ENCODE measurements at places on chromosomes 11 and 22.

DNA sequence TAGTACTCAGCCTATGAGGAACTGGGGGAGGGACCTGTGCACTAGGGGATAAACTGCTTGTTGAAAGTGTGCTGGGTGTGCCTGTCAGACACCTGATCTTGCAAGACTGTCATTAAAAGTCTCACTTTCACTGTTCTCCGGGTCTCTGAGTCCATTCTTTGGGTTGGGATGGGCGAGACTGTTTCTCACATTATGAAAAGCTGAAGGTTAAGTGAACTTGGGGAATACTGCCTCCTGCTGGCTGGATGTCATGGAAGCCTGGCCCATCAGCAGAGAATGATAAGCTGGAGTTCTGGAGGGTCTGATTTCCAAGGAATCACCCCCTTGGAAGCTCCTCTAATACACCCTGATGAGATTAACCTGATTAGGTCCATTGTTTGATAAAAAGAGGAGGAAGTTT is 9.0 kb upstream of the VPREB1 start:
- peak; percentile 11 for DNase-seq

DNA sequence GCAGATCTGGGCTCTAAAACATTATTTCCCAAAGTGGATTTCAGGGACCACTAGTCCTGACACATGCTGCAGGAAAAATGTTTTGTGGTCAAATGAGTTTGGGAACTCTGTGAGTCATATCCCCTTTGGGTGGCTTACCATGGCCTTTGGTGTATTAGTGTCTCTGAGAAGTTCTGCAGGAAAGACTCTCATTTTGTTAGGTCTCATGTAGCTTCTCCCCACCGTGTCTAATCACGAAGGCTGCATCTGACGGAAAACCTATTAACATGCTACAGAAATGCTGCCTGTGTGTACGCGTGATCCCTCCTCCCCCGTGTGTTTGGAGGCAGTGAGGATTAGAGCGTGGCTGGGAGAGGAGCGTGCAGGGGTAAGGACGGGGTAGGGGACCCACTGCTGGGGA is 191.7 kb downstream of the ST3GAL4 start:
- no peak for DNase-seq

- no peak for DNase-seq
These were observed 10.4 kb upstream of the HSPA8 start for GRCh38 chr11:123072332-123072761.

GRCh38 chr11:8533332-8533731 is 60.7 kb downstream of the STK33 start:
- no peak for DNase-seq

GRCh38 chr22:31604137-31604705 is 57.8 kb downstream of the PISD start:
- DNase-seq = no peak

GRCh38 chr11:65169164-65169641 is 830 bp upstream of the SPDYC start:
- DNase-seq = no peak

- no peak for DNase-seq
These were observed 312.6 kb downstream of the C11orf87 start for GRCh38 chr11:109734566-109734965.

- no peak for DNase-seq
These were observed 194.0 kb downstream of the CASP12 start for GRCh38 chr11:104704146-104704830.

DNA sequence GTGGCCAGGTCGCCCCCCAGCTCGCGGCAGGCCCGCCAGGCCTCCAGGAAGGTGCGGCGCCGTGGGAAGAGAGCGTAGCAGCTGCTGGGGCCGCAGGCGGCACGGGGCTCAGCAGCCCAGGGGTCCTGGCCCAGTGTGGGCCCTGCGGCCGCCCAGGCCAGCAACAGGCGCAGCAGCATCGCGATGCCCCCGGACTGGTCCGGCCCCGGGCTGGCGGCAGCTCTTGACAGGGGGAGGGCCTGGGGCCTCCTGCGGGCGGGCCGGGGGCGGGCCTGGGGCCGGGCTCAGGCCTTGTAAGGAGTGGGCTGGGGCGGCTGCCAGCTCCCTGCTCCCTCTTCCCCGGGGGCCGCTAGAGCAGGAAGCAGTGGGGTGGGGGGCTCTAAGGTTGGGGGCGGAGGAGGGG is at the start of gene CD248:
Gene CD248 (minus strand): TSS at position 196 of the 403 bp plus-strand sequence. CDS start 17 bp downstream, at position 179.
- no peak for DNase-seq

DNA sequence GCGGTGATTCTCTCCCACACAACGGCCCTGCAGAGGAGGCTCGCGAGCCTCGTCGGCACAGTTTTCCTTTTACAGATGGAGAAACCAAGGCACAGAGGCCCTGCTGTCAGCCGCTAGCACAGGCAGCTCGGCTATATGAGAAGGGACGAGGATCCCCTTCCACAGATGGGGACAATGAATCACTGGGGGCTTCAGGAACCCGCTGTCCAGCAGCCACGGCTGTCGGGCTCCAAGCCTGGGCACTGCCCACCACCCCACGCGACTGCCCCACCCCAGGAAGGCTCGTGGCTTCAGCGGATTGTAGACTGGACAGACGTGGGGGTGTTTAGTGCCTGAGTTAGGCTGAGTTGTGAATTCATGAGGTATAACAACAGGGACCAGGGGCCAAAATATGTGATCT is 17.2 kb upstream of the FGF3 start:
- DNase-seq = no peak

DNA sequence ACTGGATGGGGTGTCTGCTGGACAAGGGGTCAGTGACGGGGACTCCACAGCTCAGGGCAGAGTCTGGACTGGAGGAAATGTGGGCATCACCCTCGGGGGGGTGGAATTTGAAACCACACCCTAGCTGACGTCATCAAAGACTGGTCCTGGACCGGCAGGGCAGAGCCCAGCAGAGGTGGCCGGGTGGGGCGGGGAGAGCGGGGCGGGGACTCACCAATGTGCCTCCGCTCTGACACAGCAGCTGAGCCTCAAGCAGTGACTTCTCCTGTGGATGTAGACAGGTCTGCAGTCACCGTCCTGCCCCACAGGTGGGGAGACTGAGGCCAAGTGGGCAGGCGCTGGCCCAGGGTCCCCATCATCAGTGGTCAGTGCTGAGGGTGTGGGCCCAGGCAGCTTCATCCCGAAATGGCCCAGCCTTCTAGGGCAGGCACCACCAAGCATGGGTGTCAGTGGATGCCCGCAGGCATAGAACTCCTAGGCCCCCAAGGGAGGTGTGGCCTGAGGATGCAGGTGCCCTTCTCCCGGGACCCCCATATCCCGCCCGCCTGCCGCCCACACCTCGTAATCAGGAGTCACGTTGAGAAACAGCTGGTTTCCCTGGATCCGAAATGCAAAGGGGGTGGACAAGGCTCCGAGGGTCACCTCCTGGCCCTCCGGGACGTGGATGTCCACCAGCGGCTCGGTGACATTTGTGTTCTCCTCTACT is 603 bp downstream of the CDHR5 start:
- no peak for DNase-seq

DNA sequence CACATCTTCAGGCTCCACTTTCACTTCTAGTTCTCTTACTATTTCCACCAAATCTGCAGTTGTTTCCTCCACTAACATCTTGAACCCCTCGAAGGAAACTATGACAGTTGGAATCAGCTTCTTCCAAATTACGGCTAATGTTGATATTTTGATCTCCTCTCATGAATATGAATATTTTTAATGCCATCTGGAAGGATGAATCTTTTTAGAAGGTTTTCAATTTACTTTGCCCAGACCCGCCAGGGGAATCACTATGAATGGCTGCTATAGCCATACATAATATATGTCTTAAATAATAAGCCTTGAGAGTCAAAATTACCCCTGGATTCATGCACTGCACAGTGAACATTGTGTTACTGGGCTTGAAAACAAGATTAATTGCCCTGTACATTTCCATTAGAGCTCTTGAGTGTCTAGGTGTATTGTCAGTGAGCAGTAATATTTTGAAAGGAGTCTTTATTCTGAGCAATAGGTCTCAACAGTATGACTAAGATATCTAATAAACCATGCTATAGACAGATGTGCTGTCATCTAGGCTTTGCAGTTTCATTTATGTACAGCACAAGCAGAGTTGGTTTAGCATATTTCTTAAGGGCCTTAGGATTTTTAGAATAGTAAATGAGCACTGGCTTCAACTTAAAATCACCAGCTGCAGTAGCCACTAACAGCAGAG is 48.3 kb upstream of the LRRC55 start:
- DNase-seq = no peak

- DNase-seq = no peak
These were observed 3.2 kb downstream of the DERL3 start for GRCh38 chr22:23835484-23836144.

DNA sequence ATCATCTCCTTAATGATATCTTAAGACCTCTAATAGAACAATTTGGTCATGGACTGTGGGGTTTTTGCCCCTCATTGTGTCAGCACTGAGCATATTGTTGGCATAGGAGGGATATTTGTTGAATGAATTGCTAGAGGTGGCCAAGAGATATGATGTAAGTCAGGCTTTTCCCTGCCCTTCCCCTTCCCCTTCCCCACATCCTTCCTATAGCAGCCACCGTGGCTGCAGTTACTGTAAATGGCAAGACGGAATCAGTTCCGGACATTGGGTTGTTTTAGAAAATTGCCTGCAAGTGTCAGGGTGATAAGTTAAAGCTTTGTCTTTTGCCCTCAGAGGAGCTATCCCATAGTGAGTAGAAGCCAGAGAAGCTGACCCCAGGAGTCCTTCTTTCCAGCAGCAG is 23.0 kb downstream of the LIMK2 start:
- DNase-seq = no peak

Measured in stimulated activated CD4-positive, alpha-beta T cell treated with anti-CD3 and anti-CD28 coated beads, TNF-alpha, amount 100 ng/mL, for 1 hour (primary cell).